ENCODE measurements at places on chromosomes 11 and 22.

DNA sequence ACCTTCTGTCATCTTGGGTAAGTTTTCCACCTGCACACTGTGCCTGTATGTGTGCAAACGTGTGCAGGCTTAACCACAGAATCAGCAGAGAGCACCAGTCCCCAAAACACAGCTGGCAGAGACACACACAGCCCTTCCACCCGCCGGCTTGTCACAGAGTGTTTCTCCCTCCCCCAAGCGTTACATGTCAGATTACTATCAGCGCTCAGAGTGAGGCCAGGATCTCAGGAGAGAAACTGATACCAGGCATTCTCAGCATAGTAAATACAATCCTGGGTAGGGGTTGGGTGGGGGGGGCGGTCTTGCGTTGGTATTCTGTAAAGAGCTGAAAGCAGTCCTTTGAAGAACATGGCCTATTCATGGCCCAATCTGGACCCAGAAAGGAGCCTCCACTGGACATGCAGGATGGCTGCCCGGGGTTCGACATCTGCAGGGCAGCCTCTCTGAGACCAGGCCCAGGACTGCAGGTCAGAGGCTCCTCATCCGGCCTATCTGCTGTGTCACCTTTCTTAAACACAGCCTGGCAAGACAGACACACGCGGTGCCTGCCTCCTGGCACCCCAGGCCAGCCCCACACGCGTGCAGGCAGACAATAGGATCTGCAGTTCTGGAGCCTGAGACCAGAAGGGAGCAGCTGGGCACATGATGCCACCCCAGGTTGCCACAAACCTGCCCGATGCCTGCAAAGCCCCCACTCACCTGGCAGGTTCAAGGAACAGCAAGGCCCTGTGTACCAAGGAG is 1.7 kb downstream of the OSBPL5 start:
- DNase-seq, result no peak

DNA sequence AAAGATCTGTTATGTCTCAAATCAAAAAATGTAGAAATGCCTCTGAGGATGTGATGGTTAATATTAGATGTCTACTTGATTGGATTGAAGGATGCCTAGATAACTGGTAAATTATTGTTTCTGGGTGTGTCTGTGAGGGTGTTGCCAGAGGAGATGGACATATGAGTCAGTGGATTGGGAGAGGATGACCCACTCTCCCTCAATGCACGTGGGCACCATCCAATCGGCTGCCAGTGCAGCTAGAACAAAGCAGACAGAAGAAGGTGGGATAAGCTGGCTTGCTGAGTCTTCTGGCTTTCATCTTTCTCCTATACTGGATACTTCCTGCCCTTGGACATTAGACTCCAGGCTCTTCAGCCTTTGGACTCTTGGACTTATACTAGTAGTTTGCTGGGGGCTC is 430.3 kb downstream of the SOX6 start:
- no peak for DNase-seq

DNA sequence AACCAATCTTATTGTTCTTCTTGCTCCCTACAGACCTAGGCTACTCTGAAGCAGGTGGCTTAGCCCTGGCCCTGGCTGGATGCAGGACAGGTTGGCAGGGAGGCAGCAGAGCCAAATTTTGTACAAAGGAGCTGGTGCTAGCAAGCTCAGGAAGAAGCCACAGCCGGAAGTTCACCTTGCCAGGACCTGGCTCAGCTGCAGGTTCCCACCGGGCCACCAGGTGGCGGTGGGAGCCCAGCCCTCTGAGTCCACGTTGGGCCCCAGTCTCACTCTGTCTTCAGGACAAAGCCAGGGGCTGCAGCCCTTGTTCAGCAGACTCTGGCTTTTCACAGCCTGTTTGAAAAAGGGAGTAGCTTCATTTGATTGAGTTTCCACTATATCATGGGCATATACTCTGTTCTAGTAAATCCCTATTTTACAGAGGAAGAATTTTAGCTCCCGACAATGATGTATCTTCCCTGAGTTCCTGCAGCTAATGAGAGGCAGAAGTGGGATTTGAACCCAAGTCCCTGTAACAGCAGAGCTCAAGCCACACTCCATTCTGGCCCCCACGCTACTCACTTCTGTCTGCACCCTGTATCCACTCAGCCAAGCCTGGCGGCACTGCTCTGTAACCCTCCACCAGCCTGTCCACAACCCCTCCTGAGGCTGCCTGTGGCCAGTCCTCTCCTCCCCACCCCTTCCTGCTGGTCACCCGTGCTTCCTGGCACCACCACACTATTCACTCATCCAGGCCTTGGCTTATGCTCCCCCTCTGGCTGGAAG is 3.3 kb downstream of the TKFC start:
- DNase-seq, result peak; percentile 59

- DNase-seq, result peak; percentile 64
These were observed 2.6 kb upstream of the VWCE start for GRCh38 chr11:61297746-61298145.

DNA sequence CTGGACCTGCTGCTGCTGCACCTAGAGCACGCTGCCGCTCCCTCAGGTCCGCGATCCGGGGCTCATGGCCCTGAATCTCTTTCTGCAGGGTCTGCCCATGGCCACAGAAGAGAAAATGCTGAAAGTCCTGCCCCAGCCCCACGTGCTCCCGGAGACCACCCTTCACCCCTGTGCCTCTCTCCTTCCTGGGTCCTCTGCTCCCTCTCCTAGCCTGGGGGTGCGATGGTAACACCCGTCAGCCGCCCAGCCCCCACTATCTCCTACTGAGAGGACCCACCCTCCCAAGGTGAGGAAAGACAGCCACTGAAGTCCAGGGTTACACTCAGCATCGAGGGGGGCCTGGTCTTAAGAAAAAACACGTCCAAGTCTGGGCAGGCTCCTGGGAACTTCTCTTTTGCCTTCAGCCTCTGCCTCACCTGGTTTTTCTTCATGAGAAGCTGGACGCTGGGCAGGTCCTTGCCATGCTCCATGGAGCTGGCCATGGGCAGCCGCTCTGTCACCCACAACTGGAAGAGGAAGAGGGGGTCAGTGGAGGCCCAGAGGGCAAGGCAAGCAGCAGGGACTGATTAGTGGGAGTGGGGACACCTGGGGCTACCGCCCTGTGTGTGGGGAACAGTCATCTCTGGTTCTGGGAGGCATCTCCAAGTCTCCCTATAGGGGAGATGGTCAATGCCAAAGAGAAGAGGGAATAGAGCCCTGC is 15.8 kb upstream of the RBM4B start:
- no peak for DNase-seq

- peak; percentile 29 for DNase-seq
These were observed 4.8 kb downstream of the SLC35C1 start for GRCh38 chr11:45809456-45810395.

GRCh38 chr11:5151713-5152153 is 2.8 kb downstream of the OR52A1 start:
- DNase-seq, result no peak

GRCh38 chr11:3685923-3686322 is 14.7 kb upstream of the CHRNA10 start:
- DNase-seq, result no peak

DNA sequence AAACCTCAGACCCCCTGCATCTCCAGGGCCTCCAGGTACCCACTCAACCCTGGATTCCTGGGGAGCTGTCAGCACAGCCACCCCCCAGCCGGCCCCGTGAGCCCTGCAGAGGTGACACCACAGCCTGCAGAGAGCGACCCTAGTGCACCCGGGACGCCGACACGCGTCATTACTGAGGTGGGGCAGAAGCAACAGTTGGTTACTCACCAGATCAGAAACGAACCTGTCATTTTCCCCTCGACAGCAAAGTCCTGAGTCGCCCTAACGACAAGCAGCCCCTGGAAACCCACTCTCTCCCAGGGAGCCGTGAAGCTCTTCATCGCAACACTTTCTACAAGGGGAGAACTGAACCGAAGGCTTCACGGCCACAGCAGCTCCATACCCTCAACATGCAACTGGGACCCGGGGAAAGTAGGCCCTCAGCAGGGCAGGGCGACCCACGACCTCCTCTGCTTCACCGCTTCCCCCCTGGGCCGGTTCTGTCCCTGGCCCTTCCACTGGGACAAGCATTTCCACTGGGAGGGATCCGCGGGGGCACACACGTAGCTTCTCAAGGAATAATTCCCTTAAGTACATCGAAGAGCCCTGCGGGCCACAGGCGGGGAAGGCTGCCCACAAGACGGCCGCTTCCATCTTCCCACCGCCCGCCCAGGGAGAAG is 1.6 kb downstream of the BRD1 start:
- DNase-seq, result no peak

DNA sequence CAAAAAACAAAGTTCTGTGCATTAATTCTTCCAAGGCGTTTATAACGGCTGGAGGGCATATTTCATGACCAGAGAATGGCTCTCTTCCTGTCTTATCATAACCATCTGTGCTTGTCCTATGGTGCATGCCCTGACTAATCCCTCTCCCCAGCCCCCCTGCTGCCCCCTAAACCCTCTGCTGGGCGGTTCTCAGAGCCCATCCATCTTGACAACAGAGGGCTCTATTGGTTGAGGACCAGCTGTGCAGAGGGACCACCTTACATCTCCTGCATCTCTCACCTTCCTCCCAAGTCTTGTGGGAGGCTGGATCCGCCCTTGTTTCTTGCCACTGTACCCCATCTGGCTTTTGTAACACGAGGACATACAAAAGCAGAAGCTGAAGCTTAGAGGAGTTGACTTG is 282.1 kb downstream of the MIAT start:
- DNase-seq, result no peak

DNA sequence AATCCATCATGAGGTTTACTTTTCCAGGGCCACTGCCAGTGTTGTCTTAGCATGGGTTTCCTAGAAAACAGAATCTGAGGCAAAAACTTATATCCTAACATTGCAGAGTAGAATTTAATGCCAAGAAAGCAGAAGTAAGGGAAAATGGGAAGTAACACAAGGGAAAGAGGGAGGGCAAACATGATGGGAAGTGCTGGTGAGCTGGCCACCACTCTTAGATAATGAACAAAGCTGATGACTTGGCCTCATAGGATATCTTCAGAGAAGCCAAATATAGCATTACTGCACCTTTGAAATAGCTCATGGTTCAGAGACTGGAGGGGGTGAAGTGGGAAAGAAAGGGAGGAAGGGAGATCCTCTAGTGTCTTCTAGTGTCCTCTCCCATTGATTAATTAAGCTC is 24.8 kb upstream of the CALCB start:
- no peak for DNase-seq

- no peak for DNase-seq
These were observed 94.6 kb upstream of the PITPNB start for GRCh38 chr22:28013611-28014010.

All from amniotic epithelial cell (primary cell).